ENCODE measurements at places on chromosomes 7 and 10.

DNA sequence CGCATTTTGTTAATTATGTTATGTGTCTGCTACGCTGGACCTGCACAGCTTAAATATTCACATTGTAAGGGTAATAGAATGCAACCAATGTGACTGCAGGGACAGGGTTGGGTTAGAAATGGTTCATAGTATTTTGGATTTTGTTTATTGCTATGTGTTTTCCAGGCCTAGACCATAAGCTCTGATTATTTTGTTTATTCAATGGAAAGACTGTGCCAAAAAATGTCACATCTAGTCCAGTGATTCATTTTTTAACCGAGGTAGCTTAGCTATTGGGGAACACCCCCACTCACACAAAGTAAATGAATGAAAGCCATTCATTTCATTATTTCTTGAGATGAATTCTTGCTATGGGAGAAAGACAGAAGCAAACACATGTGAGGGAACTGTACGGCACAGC, 516.5 kb upstream of the ANKRD30A start:
- no peak for DNase-seq

DNA sequence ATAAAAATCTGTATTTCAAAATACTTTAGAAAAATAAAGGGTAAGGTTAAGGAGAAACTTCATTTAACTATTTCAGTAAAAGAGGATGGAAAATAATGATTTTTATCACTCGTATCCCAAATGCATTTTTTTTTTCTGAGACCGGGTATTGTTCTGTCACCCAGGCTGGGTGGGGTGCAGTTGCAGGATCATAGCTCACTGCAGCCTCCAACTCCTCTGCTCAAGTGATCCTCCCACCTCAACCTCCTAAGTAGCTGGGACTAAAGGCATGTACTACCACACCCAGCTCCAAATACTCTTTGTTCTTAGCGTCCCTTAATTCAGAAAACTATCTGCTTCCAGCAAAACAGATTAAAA, 11.8 kb downstream of the KMT2C start:
- DNase-seq: no peak

- no peak for DNase-seq
Measured at GRCh38 chr7:148914208-148914777, 30.2 kb upstream of the EZH2 start.

GRCh38 chr10:30719832-30720231, 90.3 kb upstream of the LYZL2 start:
- DNase-seq: no peak

DNA sequence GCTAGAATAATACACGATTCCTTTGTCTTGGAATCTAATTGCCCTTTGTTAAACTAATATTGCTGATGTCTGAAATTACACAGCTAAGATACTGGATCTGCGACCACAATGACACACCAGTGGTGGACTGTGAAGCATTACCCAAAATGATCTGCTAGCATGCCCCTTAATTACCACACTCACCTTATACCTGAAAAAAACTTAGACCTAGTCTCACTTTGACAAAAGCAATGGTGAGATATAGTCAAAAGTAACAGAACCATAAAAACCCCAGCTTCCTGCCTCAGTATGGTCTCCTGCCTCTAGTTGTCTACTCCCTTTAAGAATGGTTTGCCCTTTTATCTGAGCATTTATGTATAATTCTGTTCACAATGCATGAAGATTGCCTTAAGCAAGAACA, 20.8 kb upstream of the ERVW-1 start:
- no peak for DNase-seq

DNA sequence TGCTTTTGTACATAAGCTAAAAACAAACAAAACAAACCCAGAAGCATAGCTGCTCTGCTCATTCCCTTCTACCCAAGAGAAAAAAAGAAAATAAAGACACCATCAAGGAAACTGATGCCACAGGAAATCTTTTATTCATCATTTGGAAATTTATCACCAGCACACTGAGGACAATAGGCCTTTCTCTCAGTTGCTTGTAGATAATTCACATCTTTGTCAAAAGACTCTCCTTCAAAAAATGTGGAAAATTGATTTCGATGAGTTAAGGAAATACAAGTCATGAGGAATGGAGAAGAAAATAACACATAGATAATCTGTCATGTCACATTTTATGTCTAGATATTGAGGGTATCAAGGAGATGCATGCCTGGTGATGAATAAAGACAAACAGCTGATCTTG, 53.5 kb downstream of the ZNF37A start:
- DNase-seq: no peak

DNA sequence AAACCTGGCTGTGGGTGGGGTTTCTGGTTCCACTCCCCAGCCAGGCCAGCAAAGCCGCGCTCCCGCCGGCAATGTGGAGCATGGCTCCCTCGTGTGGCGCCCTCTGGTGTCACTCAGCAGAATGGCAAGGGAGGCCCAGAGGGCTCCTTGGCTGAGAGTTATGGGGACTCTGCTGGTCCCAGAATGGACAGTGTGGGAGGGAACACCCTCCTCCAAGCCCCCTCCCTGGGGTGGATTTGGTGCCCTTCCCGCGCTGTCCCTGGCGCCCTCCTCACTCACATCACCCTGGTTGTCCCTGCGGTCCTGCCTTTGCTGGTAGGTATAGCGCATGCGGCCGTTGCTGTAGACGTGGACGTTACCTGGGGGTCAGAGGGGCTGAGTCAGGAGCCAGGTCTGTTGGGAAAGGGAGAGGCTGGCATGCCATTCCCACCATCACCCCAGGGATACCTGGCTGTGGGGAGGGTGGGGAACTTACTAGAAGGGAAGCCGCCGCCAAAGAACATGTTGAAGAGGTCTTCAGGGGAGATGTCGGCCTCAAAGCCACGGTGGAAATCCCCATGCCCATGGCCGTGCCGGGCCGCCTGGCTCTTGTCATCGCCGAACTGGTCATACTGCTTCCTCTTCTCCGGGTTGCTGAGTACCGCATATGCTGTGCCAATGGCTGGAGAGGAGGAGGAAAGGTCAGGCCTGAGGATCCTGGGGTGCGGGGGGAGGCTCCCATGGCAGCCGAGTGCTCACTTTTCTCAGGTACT, 14.0 kb downstream of the DNAJB12 start:
- peak; percentile 72 for DNase-seq

DNA sequence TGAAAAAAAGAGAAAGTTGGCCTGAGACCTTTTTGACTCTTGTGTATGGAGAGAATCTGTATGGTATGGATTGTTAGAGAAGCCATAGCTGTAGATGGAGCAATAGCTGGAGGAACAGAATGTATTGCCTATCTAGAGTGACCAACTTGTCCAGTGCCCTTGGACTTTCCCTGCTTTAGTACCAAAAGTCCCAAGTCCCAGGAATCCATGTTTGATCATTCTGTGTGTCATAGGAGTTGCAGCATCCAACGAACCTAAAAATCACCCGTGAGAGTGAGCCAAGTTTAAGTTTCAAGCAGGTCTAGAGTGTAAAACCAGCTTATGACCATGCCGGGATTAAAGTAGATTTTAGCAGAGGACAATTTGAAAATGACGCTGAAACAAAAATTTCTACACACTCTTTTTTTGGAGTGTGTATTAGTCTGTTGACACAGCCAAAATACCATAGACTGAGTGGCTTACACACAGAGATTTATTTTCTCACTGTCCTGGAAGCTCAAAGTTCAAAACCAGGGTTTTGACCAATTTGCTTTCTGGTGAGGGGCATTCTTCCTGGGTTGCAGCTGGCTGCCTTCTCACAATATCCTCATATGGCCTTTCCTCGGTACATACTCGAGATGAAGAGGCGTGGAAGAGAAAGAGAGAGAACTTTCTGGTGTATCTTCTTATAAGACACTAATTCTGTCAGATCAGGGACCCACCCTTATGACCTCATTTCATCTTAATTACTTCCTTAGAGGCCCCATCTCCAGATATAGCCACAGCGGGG, 36.9 kb upstream of the ZNF518A start:
- no peak for DNase-seq

GRCh38 chr10:78776756-78777155, 292.0 kb upstream of the ZMIZ1 start:
- DNase-seq: no peak

- DNase-seq: peak; percentile 81
Measured at GRCh38 chr10:9096288-9096687, 1041.8 kb downstream of the GATA3 start.

GRCh38 chr10:128316925-128317324, 190.7 kb upstream of the MKI67 start:
- DNase-seq: no peak

DNA sequence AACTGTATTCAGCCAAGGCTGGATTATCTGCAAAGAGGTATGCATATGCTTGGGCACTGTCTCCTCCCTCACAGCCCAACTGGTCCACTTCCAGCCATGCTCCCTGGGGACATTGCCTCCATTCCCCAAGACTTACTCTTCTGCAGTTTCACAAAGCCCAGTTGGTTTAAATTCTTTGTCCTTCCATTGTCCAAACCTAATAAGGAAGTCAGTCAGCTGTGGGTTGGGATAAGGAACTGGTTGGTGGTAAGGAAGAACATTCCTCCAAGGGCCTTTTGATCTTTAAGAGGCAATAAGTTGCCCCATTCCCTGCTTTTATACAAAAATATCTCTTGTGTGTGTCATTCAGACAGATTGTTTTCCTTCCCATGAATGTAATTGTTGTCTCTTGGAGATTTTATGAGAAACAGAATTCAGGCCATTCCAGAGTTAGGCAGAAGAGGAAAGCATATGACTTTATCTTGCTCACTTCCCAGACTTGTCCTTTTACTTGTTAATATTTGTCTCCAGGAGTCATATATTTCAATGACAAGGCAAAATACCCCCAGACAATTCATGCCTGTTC, 673.7 kb downstream of the SUGCT start:
- no peak for DNase-seq

GRCh38 chr7:47211519-47211973, 370.4 kb downstream of the TNS3 start:
- DNase-seq: no peak

DNA sequence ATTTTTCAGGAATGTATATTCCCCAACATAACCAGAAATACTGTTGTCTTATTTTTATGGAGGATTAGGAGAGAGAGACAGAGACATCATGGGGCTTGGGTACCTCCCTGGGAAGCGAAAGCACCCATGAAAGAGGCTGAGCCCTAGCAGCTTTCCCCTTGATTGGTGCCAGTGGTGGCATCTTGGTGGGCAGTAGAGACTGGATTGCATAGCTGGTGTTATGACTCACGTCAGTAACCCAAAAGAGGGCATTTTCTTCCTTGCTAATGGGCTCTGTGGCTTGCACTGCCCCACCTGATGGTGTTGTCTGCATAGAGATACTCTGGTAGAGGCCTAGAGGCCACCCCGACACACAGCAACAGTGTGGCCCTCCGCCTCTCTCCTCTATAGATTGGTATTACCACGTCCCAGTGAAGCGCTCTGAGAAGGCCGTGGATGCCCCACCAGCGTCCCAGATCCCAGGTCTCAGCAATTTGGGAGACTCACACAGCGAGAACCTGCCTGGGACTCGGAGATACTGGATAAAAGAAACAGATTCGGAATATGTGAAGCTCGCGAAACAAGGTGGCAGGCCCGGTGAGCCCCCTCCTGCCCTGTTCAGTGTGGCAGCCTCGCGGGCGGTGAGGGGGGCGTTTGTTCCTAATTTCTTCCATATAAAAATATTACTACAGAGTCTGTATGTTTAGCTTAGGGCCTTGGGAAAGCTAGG, 5.8 kb downstream of the C7orf57 start:
- no peak for DNase-seq

DNA sequence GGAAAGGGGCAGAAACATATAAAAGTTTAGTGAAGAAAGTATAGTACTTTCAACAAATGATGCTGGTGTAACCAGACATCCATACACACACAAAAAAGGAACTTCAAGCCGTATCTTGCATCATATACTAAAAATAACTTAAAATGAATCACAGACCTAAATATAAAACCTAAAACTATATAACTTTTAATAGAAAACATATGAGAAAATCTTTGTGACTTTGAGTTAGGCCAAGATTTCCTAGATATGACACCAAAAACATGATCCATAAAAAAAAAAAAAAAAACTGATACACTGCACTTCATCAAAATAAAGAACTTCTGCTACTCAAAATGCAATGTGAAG, 40.9 kb downstream of the NUDCD3 start:
- DNase-seq: no peak

- no peak for DNase-seq
Measured at GRCh38 chr10:128709686-128710085, 583.5 kb upstream of the MKI67 start.

DNA sequence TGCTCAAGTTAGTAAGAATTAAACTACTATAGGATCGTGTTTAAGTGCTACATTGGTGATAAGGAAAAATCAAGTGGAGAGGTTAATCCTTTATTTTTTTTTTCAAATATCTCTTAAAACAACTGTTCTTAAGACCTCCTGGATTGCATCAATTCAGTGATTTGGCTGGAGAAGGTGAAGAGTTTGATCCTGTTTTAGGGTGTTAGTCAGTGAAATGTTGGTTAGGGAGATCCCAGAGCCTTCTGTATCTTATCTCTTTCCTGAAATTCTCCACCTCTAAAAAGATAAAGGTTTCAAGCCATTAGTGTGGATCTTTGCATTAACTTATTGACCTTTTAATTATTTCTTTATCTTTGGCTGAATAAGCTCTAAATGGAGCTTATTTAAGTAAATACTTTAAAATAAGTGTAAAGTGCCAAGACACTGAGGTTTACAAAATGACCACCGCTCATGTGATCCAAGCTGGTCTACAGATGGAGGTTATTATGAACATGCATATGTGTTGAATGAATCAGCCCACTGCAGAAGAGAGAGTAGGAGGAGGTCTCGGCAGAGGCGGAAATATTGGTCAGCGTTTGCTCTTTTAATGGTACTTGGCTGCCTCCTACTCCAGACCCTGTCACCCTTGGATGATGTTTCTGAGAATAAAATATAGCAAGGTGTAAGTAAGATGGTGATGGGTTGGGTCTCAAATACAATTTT, 51.8 kb upstream of the BMPER start:
- no peak for DNase-seq

DNA sequence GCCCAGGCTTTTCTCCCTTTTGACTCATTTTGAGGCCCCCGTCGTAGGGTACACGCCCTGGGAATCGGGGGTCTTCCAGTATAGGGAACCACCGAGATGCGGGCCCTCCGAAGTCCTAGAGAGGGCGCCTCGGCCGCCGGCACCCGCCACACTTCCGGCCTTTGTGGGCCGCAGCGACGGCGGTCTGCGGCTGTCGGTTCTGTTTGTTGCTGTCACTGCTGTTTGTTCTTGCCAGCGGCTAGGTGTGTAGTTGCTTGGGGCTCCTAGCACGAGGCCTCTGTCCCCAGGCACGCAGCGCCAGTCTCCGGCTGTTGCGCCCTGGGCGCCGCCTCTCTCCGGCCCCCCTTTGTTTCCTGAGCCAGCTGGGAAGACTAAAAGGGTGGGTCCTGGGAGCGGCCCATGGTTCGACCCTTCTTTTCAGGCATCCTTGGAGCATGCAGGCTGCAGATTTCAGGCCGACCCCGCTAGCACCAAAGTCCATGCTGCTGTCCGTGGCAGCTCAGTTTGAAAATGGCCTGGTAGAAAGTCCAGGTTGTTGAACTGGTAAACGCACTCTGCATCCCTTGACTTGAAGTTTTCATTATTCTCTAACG, 17.8 kb upstream of the ZKSCAN1 start:
- DNase-seq: peak; percentile 76

- no peak for DNase-seq
Measured at GRCh38 chr10:100895346-100895745, 17.4 kb upstream of the SLF2 start.

Data from CD4-positive, alpha-beta memory T cell (primary cell).